SK-N-SH treated with all-trans-retinoic acid at 6 μM for 48 hours (cell line): ENCODE measurements at places on chromosomes 3 and 15.

GRCh38 chr15:22786868-22787698, 639 bp downstream of the NIPA1 start:
- peak; percentile 46 for ATAC-seq

DNA sequence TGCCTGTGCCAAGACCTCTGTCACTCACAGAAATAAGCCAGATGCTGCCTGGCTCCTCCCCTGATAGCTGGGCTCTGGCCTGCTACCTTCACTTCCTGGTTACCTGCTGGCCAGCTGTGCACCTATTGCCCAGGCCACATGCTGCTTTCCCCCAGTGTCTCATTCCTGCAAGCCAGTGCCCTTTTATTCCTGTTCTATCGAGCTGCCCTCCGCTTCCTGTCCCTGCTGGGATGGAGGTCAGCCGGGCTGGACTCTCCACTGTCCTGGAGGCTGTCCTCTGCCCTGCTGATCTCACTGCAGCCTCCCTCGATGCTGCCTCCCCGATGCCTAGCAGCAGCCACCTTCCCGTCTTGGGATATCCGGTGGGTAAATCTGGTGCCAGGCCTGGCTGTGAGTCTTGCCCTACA, 37.0 kb upstream of the SNRPA1 start:
- ATAC-seq: no peak

DNA sequence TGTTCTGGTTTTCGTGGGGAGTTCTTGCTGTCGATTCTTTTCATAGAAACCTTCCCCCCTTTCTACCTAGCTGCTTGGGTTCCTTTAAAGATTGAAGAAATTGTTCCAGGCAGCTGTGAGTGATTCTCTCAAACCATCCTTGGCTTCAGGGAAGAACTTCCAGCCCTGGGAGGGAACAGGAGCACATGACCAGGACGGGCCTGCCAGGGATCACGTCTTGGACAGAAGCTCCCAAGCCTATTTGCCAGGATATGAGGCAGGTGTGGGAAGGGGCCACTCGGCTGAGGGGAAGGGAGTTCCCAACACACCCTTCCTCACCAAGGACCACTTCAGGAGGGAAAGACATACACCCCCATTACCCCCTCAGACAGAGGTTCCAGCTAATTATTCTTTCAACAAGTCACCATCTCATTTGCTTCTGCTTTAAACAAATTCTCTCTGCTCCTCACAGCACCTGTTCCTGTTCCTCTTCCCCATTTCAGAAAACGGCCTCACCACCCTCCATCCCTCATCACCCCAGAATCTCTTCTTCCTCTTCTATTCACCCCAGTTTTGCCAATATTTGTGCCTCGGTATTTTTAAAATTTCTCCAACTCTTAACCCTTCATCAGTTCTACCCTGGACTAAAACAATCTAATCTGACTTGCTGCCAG, 62.5 kb downstream of the WHAMM start:
- no peak for ATAC-seq

GRCh38 chr3:63232764-63233396, 45.2 kb upstream of the SYNPR start:
- peak; percentile 54 for ATAC-seq

DNA sequence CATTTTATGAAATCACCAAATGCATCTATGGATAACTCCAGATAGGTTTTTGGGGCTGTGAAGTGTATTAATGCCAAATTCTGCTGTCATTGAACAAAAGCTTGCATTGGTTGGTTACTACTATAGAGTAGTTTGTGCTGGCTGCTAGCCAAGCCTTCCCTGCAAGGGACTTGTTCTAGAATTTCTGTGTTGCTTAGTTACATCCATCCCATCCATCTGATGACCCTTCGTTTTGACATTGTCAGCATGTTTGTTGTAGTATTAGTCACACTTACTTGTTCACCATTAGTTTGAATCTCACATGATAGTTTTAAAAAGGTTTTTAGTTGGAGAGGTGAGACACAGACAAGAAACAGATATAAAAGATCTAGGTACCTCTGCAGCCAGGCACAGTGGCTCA, 7.0 kb upstream of the NIPA2 start:
- no peak for ATAC-seq

- no peak for ATAC-seq
These were observed 65.4 kb upstream of the CLDN18 start for GRCh38 chr3:137944593-137944992.

GRCh38 chr3:17459470-17459993, 282.9 kb downstream of the TBC1D5 start:
- ATAC-seq: no peak

GRCh38 chr3:155556531-155556930, 188.3 kb downstream of the PLCH1 start:
- ATAC-seq: no peak

GRCh38 chr3:196458063-196458462, 25.8 kb upstream of the UBXN7 start:
- ATAC-seq: no peak

DNA sequence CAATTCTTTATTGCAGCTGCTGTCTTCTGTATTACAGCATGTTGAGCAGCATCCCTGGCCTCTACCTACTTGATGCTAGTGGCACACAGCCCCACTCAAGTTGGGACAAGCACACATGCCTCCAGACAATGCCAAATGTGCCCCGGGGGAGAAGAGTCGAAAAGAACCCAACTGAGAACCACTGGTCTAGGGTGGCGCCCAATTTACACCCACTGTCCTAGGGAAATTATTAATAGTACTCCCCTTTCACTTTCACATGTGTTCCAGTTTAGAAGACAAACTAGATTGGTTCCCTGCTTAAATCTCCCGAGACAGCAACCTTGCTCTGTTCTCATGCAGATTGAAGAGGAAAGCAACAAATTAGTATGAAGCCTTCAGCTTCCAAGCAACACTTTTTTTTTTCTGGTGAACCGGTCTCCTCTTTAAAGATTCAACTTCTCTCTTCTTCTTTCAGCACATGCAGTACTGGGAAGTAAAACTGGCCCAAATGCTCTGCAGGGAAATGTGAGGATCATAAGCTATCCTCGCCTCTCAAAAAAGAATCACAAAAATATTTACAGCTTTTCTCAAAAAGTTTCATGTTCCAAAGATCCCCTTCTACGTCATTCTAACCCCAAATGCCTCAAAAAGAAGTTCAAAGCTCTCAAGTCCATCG, 823.9 kb upstream of the CFAP20DC start:
- no peak for ATAC-seq

GRCh38 chr15:71752604-71753289, 57.6 kb upstream of the NR2E3 start:
- ATAC-seq: peak; percentile 92
